NCI-H2081 treated with DMSO at 0.1 percent for 48 hours (cell line): ENCODE measurements at places on chromosomes 7 and 10.

DNA sequence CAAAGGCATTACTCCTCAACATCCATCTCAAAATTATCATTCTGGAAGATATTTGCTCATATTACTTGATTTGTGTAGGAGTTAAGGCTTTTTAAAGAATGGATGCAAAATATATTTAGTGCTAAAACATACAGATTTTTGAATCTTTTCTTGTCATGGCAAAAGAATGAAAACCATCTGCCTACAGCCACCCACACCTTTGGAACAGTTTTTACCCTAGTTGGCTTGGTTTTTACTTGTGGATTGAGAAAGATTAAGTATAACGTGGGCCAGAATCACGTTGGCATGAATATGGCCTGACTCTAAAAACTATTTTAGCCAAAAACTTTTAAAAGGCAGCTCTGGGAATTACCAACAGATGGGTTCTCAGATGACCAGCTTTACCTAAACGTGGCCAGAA lies 128.2 kb downstream of the SPAG6 start:
- no peak for DNase-seq

- DNase-seq: no peak
These were observed 48.4 kb downstream of the ZNF503 start for GRCh38 chr10:75353183-75353582.

- DNase-seq: no peak
These were observed 23.9 kb downstream of the KLF6 start for GRCh38 chr10:3761021-3761686.

DNA sequence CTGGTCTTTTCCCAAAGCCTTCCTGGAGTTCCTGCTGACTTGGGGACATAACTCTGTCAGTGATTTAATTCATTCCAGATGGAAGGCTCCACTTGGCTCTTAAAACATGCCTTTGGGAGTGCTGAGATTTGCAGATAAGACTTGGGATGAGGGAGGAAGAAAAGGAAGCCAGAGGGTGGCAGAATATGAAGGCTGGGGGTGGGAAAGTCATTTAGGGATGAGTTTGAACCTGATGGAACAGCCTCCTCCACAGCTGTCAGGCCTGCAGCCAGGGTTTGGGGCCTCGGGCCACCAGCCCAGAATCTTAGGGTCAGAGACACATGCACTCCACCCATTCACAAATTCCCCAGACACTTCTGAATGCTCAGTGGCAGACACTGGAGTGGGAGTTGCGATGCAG lies 28.4 kb upstream of the EIF5AL1 start:
- no peak for DNase-seq
